ENCODE measurements at places on chromosomes 3 and 15. TPM values are rescaled to one million over a fixed set of nuclear protein-coding genes. Genes with fewer than 3 reads are reported as not detected.
A peak's percentile ranks its signal among the peaks of the same experiment; 100 is the strongest.

- ATAC-seq: peak; percentile 97
Observed at GRCh38 chr3:196219194-196219969, 3.0 kb downstream of the SLC51A start.

Gene SSUH2
- not detected for total RNA-seq

DNA sequence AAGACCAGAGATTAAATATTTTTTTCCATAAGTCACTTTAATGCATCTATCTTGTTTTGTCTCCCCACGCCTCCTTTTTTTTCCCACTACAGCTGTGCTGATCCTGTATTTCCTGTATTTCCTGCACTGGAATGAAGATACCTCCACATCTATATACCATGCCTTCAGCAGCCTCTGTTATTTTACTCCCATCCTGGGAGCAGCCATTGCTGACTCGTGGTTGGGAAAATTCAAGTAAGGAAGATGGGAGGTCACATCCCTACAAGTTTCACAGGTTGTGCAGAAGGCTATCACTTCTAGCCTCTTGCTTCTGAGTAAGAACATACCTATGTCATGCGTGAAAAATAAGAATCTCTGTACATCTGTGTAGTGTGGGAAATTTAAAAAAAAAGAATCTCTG lies 3.1 kb downstream of the SLC15A2 start:
- ATAC-seq: no peak

DNA sequence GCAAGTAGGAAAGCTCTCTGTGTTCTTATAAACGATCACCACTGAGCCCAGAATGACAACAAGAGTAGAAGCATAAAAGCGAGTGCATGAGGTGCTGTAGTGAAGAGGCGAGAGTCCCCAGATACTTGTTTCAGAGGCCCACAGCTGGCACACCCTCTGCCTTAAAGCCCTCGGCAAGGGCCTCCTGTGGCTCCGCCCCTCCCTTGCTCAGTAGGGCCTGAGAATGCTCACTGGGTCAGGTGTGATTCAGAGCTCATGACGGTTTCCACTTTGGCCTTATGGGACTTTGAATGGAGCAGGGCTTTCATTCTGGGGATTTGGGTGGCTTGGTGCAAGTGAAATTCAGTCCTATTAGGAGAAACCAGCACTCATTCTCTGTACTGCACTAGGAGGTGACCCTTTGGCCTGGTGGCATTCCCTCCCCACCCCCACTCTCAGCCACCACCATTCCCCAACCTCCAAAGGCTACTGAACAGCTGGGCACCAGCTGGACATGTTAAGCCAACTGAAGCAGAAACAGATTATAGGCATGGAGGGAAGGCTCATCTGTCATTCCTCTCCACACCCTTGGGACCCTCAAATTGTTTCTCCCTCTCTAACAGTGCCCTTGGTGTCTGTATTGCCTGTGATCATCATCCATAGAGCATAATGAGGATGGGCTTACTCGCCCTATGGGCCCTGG lies 109.6 kb upstream of the CTDSPL start:
- no peak for ATAC-seq

GRCh38 chr3:84555629-84556028 lies 403.2 kb upstream of the CADM2 start:
- no peak for ATAC-seq

GRCh38 chr3:150775001-150775599 lies 12.1 kb upstream of the SIAH2 start:
- ATAC-seq: no peak

Gene KNG1
- total RNA-seq: not detected

GRCh38 chr3:14433106-14433505 lies 30.7 kb downstream of the SLC6A6 start:
- no peak for ATAC-seq

Data from activated T-helper 17 cell treated with anti-CD3 and anti-CD28 coated beads, Interleukin-2, amount 50 U/mL, for 72 hours (primary cell).